T-helper 2 cell treated with Interferon-gamma antibody and Interleukin-4, amounts not matched to agents 5 μg/mL and 100 μg/mL, for 36 hours (primary cell): ENCODE measurements at places on chromosomes 3 and 15.

DNA sequence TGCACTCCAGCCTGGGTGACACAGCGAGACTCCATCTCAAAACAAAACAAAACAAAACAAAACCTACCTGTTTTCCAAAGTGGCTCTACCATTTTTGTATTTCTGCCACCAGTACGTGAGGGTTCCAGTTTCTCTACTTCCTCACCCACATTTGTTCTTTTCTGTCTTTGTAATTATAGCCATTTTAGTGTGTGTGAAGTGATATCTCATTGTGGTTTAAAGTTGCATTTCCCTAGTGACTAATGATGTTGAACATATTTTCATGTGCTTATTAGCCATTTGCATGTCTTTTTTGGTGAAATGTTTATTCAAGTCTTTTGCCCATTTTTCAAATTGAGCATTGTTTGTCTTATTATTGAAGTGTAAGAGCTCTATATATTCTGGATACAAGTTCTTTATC, 50.7 kb downstream of the TRA2B start:
- no peak for DNase-seq

DNA sequence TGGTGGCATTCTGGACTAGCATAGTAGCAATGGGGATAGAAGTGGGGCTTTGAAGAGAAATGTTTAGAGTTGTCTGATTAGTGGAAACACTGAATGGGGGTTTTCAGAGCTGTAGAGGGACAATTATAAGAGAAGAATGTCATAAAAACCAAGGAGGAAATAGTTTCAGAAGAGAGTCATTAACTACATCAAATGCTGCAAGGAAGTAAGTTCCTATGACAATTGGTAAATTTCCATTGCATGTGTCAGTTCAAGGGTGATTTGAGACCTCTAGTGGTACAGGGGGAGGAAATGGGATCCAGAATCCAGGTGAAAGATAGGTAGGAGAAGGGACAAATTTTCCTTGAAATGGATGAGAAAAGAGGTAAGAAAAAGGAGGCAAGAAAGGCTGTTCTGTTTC, 68.3 kb upstream of the TBC1D5 start:
- DNase-seq: no peak

DNA sequence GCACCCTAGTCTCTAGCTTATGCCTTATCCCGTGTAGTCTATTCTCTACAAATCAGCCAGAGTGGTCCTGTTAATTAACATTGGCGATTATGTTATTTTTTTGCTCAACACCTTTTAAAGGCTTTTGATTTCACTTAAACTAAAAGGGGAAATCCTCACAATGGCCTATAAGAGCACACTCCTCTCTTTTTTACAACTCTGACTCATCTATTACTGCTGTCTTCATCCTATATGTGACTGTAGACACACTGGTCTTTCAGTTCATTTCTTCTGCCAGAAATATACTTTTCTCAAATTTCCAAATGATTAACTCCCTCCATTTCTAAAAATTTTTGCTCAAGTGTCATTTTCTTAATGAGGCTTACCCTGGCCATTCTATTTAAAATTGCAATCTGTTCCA, 143.4 kb downstream of the NSUN3 start:
- no peak for DNase-seq

DNA sequence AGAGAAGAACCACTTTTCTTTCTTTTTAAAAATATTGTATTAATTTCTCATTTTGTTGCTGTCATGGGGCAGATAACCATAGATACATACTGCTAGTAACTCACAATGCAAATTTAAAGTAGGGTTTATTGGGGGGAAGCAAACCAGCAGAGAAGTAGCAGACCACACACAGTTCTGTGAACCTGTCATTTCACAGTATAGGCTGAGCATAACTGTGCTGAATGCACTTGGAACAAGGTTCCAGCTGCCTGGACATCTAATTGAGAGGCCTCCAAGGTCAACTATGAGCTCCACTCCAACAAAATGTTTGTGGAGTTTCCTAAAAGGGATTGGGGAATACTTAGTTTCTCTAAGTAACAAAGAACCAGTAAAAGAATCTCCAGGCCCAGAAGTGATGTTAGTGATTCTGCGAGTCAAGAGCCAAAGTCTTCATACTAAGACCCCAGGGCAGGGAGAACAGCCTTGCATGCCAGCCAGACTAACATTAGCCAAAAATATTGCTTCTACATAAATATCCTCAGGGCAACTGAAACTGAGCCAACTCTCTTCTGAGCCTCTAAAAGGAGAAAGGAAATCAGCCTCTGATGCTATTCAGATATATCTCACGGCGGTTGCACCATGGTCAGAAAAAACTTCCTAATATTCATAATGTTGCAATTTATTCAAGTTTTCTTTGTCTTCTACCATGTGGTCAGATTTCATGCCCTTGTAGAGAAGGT, 856.4 kb upstream of the ALCAM start:
- DNase-seq: no peak

DNA sequence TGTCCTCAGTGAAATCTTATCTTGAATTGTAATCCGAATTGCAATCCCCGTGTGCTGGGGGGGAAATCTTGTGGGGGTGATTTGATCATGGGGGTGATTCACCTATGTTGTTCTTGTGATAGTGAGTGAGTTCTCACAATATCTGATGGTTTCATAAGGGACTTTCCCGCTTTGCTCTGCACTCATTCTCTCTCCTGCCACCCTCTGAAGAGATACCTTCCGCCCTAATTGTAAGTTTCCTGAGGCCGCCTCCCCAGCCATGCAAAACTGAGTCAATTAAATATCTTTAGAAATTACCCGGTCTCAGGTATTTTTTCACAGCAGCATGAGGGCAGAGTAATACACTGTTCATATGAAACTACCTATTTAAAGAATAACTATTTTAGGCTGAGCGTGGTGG, 304.1 kb upstream of the EPHA6 start:
- no peak for DNase-seq
